ENCODE measurements at places on chromosomes 7 and 10.

DNA sequence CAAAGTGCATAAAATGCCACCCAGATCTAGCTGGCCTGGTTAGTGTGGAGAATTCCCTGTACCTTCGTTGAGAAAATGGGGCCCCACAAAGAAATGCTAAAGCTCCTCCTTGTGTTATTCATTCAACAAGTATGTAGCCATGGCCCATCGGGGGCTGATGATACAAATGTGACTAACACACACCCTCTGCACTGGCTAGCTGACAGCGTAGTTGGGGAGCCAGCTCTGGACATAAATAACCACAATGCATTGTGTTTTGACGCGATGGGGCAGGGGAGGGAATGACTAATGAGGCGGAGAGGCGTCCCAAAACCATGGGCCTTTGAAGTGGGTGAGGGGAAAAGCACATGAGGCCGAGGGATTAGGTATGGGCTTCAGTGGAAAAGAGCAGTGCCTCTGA lies 28.2 kb upstream of the ASL start:
- DNase-seq, result no peak

GRCh38 chr10:131062621-131063260 lies 248.8 kb downstream of the TCERG1L start:
- DNase-seq, result no peak

- no peak for DNase-seq
Observed at GRCh38 chr10:27621461-27621860, 117.4 kb downstream of the RAB18 start.

DNA sequence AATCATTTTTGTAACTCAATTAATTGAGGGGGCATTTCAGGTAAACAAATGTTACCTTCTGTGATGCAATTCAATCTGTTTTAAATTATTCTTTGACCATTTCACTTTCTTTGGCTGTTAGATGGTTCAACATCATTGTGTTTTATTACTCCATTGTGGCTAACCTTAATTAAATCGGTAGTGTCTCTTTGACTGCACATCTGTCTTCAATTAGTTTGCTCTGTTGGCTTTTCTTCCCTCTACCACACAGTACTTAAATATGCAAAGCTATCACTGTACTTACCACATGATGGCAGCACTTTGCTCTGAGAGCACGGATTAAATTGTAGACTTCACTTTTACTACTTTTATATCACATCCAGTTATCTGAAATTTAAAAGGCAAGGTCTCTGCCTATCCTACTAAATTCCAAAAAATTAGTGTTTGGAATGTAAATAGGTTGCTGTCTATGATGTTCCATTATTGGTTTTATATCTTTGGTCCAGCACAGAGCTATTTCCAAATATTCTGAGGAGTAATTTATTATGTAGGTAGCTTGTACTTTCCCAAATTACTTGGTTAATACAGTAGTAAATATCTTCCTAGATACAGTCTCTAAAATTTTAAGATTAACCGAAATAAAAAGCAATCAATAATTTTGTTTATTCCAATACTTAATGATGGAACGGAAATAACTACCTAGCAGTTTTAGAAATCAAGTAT lies 352.0 kb downstream of the PCLO start:
- DNase-seq, result no peak

DNA sequence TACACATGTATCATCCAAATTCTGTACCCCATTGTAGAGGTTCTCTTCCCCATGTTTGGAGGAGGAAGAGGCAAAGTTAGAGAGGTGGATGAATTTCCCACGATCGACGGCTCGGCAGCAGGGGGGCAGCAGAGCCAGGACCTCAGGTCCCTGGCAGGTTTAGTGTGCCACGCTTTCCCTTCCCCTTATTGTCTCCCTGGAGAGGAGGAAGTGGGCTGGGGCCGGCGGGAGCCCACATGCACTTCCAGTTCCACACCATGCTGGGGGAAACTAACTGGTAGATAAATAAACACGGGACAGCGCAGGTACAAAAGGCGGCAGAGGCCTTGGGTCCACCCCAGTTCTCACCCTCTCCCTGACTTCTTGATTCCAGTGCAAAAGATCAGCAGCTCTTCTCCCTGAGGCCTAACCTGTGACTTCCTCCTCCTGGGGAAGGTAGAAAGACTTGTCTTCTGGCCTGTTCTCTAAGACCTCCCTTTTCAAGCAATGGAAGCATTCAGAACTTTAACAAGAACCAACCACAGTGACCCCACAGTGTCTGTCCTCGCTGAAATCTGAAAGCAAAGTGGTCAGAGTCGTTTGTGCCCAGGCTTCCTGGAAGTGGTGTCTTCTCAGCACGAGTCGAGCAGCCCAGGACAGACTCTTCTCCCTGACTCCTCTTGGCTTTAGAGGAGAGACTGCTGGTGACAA lies 30.5 kb upstream of the SRGN start:
- no peak for DNase-seq

DNA sequence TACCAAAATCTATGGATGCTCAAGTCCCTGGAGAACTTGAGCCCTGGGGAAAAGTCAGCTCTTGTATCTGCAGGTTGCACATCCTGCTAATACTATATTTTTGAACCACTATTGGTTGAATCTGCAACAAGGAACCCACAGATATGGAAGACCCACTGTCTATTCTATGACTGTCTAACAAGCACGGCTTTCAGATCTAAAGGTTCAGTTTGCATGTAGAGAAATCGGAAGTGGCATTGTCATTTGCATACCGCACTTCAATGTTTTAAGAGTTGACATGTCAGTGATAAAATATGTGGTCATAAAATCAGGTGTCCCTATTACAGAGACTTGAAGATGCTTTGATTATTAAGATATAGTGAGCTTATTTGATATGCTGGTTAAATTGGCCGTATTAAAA lies 95.6 kb downstream of the MALRD1 start:
- DNase-seq, result no peak

Measured in stimulated activated CD4-positive, alpha-beta T cell treated with anti-CD3 and anti-CD28 coated beads, Interleukin-4, amount 100 ng/mL, for 48 hours (primary cell).